ENCODE measurements at places on chromosomes 12 and 14. TPM values are rescaled to one million over a fixed set of nuclear protein-coding genes. Genes with fewer than 3 reads are reported as not detected.

The P3H3 gene
- 2.7 TPM for total RNA-seq

The ASCL1 gene
- total RNA-seq = not detected

The NOXRED1 gene
- total RNA-seq = 0.17 TPM

The FAM90A1 gene
- not detected for total RNA-seq

The MDGA2 gene
- not detected for total RNA-seq

The TMEM30B gene
- total RNA-seq = 0.37 TPM

The TSPAN19 gene
- not detected for total RNA-seq

The GSC gene
- not detected for total RNA-seq

The MORN3 gene
- total RNA-seq = 2.7 TPM

The RERG gene
- 0.20 TPM for total RNA-seq

The IL26 gene
- 5.7 TPM for total RNA-seq

The TSHR gene
- total RNA-seq = 3.6 TPM

The VDR gene
- 103 TPM for total RNA-seq

The CNIH1 gene
- total RNA-seq = 83.0 TPM

The IFNG-AS1 gene
- 3.6 TPM for total RNA-seq

The KRT74 gene
- total RNA-seq = not detected

The TSPAN31 gene
- 25.4 TPM for total RNA-seq

The PCED1B gene
- total RNA-seq = 55.1 TPM

The SERPINA5 gene
- total RNA-seq = not detected

The RD3L gene
- not detected for total RNA-seq
